Effector memory CD4-positive, alpha-beta T cell (primary cell): ENCODE measurements at places on chromosomes 13 and 19.

- no peak for DNase-seq
These were observed 86.6 kb downstream of the TNFRSF19 start for GRCh38 chr13:23656637-23657371.

DNA sequence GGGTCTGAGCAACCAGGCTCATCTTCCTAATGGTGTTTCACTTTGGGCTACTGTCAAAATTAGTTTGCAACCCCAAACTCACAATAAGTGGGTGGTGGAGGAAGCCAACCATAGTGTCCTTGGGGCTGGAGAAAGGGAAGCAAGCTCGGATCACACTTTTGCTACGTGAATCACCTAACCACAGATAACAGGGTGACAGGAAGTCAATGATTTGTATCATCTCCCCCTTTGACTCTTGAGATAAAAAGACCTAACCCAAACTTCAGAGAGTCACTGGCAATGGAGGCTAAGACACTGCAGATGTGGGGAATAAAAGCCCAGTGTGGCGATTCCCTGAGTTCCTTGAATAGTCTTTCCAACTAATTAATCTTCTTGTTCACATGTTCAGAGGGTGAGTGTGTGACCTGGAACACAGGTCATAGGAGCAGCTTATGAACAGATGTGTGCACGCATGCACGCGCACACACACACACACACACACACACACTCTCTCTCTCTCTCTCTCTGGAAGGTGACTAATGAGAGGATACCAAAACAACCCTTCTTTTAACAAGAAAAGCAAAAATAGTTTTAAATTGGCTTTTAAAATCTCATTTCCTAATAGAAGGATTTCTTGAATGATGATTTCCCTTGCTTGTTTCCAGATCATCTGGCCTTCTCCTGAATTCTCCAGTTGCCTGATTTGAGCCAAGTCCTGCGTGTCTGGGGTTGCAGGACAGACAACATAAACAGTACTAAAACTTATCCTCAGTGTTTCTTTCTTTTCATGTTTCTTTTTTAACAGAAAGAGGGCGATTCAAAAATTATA is 21.2 kb upstream of the DOCK9 start:
- no peak for DNase-seq

DNA sequence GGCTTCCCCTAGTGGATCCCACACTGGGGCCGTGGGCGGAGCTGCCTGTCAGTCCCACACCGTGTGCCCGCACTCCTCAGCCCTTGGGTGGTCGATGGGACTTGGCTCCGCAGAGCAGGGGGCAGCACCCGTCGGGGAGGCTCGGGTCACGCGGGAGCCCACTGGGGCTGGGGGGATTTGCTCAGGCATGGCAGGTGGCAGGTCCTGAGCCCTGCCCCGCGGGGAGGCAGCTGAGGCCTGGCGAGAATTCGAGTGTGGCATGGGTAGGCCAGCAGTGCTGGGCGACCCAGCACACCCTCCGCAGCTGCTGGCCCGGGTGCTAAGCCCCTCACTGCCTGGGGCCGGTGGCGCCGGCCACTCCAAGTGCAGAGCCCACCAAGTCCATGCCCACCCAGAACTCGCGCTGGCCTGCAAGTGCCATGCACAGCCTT is 481.7 kb upstream of the PRR20A start:
- no peak for DNase-seq

DNA sequence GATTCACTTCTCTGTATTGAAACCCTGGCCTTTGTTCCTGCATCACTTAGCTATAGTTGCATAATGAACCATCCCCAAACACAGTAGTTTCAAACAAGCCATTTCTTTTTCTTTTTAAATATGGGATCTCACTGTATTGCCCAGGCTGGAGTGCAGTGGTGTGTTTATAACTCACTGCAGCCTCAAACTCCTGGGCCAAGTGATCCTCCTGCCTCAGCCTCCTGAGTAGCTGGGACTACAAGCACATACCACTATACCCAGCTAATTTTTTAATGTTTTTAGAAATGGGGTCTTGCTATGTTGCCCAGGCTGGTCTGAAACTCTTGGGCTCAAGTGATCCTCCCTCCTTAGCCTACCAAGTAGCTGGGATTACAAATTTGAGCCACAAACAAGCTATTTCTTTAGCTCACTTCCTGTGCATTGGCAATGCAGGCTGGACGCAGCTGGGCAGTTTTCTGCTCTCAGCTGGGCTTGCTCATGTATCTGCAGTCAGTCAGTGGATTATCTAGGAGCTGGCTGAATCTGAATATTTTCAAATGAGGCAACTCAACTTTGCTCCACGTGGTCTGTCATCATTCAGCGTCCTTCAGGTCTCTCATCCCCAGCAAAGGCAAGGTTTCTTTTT is 49.5 kb upstream of the SIN3B start:
- DNase-seq: no peak

DNA sequence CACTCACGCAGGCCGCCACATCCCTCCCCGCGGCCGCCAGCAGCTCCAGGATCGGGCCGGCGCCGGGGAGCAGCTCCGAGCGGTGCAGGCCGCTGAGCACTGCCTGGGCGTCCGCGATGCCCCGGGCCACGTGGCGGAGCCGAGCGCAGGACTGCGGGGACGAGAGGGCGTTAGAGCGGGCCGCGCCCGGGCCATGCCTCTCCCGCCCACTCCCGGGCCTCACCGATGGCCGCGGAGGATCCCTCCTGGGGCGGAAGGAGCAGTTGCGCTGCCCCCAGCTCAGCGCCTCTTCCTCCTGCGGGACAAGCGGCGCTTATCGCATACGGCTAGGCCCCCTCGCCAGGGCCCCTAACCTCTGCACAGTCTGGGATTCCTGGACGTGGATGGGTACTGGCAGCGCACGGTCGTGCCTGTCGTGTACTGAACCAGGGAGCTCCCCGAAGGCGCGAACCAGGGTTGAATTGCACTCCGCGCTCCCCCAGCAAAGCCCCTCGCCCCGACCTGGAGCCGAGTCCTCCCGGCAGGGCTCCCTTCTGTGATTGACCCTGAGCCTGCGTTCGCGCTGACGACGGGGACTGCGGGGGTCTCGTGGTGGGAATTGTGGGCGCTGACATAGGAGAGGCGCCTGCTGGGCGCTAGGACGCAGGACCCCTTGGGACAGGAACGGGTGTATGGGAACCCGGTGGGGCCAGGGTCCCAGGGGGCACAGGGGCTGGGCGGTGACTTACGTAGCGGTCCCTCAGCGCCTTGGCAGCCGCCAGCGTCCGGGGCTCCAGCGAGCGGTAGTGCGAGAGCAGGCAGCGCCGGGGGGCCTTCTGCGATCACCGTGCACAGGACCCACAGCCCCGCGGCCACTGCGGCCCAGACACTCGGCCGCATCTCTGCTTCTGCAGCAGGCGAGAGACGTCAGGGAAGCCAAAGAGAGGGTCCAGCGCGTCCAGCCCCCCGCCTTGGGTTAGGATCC is 673 bp downstream of the IFNL4 start:
- no peak for DNase-seq

DNA sequence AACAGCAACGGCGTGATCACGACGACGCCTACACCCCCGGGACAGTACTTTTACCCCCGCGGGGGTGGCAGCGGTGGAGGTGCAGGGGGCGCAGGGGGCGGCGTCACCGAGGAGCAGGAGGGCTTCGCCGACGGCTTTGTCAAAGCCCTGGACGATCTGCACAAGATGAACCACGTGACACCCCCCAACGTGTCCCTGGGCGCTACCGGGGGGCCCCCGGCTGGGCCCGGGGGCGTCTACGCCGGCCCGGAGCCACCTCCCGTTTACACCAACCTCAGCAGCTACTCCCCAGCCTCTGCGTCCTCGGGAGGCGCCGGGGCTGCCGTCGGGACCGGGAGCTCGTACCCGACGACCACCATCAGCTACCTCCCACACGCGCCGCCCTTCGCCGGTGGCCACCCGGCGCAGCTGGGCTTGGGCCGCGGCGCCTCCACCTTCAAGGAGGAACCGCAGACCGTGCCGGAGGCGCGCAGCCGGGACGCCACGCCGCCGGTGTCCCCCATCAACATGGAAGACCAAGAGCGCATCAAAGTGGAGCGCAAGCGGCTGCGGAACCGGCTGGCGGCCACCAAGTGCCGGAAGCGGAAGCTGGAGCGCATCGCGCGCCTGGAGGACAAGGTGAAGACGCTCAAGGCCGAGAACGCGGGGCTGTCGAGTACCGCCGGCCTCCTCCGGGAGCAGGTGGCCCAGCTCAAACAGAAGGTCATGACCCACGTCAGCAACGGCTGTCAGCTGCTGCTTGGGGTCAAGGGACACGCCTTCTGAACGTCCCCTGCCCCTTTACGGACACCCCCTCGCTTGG is 966 bp downstream of the JUNB start:
- DNase-seq: peak; percentile 63

GRCh38 chr13:29439601-29440388 is 155.7 kb downstream of the SLC7A1 start:
- no peak for DNase-seq

DNA sequence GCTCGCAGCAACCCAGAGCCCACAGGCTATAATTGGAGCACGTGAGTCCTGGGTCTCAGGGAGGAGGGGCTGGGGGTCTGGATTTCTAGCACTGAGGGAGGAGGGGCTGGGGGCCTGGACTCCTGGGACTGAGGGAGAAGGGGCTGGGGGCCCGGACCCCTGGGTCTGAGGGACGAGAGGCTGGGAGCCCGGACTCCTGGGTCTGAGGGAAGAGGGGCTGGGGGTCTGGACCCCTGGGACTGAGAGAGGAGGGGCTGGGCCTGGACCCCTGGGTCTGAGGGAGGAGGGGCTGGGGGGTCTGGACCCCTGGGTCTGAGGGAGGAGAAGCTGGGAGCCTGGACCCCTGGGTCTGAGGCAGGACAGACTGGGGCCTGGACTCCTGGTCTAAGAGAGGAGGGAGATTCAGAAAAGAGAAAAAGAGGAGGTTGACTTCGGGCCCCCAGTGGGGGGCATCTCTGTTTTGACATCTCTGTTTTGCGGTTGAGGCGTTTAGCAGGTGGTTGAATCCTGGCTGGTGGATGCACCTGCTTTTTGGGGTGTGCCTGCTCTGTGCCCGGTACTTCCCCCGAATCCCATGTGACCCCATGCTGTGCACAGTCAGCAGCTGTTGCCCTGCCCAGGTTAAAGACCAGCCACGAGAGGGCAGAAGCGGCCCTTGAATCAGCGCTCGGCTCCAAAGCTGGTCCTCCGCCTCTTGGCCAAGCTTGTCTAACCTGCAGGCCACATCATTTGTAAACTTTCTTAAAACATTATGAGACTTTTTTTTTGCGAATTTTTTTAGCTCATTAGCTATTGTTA is 10.5 kb downstream of the PVR start:
- peak; percentile 41 for DNase-seq

- no peak for DNase-seq
These were observed 1573.3 kb downstream of the PCDH9 start for GRCh38 chr13:65656740-65657329.

- DNase-seq: no peak
These were observed 1.9 kb downstream of the NHLRC3 start for GRCh38 chr13:39040206-39040605.

DNA sequence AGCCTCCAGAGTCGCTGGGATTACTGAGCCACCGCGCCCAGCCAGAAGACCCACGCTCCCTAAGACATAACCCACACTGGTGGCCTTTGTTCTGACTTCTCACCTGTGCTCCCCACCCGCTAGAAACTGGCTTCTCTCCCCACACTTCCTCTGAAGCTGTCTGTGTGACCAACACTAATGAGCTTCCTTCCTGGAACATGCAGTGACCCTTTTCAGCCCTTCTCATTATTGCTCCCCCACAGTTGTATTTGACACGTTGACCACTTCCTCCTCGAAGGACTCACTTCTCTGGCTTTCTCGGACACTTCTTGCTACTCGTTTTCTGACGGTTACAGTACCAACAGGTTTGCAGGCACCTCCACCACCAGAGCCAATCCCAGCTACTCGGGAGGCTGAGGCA is 10.9 kb downstream of the NCR1 start:
- no peak for DNase-seq

GRCh38 chr13:29546662-29547061 is 48.8 kb downstream of the SLC7A1 start:
- no peak for DNase-seq

DNA sequence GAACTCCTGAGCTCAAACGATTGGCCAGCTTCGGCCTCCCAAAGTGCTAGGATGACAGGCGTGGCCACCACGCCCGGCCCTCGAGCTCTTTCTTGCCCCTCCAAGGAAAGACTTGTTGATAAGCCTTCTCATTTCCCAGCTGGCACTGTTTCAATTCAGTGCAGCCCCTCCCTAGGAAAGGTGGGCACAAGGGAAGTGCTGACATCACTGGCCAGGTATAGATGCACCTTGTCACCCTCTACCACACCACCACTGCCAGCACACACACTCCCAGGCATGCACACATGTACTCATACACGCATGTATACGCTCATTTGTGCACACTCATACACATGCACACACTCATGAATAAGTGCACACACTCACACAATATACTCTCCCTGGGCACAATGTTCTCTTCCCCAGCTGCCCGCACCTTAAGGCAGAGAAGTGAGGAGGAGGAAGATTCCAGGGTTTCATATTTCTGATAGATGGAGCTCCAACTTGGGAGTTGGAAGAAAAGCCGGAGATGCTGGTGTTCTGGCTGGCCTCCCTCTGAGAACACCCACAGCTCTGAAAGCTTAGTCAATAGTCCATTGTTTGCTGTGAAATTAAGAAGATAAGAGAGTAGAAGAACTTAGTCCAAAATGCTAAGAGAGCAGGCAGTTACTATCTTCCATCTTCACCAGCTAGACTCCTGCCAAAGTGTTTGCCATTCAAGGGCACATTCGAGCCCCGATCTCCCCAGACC is 196.7 kb downstream of the FOXO1 start:
- no peak for DNase-seq

GRCh38 chr13:37868691-37869505 is 674 bp downstream of the TRPC4 start:
- no peak for DNase-seq

DNA sequence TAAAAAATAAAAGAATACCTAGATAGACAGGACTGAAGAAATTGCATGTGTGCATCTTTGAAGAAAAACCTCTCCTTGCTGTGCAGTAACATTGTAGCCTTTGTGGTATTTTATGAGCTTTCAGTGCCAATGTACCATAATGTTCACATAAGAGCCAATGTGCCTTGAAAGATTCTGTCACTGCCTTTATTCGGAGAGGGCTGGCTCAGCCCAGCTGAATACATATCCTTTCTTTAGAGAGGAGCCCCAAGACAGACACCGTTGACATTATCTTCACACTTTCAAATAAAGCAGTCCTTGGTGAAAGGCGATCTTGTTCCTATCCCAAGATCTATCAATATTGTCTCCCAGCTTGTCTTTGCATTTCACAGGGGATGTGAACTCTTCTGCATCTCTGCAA is 18.5 kb upstream of the CNMD start:
- no peak for DNase-seq

DNA sequence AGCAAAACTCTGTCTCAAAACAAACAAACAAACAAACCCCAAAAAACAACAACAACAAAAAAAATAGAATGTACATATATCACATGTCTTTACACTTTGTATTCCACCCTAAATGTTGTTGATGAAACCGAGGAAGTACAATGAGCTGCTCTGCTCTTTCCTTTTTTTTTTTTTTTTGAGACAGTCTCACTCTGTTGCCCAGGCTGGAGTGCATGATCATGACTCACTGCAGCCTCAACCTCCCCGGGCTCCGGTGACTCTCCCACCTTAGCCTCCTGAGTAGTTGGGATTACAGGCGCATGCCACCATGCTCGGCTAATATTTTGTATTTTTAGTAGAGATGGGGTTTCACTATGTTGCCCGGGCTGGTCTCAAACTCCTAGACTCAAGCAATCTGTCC is 30.6 kb upstream of the LRP3 start:
- DNase-seq: no peak
